ENCODE measurements at places on chromosomes 7 and 10.

- DNase-seq: no peak
These were observed 66.0 kb upstream of the HDAC9 start for GRCh38 chr7:18429547-18429946.

GRCh38 chr10:25978771-25979170, 44.7 kb downstream of the MYO3A start:
- DNase-seq: no peak

DNA sequence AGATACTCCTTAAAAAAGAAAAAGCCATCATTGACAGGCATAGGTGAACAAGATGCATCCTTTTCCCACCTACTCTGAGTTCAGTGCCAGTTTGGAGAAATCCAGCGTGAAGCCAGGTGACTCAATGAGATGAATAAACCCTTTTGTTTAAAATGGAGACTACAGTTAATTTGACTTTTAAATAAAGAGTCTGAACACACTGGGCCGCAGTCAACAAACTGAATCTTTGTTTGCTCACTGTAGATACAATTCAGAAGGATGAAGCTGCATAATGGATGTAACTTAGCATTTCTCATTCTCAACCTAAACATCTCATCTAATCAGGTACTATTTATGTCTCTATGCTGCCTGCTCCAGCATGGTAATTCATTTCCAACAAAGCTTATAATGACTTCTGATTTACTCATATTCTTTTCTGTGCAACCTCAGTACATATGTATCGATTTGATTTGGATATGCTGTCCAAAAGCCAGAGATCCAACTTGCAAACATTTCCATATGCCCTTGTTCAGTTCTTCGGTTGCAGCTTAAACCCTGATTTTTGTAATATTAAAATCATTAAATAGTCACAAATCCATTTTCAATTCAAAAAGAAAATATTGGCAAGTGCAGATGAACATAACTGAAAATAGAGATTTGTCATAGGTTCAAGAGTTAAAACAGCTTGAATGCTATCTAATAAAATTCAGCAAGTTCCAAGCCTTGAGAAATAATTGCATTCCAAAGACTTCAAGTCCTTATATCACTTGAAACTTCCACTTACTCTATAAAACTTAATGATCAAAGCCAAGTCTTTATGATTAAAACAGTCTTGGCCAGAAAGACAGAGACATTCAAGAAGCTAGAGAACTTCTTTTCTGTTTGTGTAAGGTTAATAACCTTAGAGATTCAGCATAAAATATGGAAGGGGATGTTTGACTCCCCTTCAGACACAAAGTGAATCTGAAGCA, 67.8 kb downstream of the CPVL start:
- no peak for DNase-seq

- DNase-seq: no peak
These were observed 508.5 kb upstream of the ZMIZ1 start for GRCh38 chr10:78560341-78560688.

DNA sequence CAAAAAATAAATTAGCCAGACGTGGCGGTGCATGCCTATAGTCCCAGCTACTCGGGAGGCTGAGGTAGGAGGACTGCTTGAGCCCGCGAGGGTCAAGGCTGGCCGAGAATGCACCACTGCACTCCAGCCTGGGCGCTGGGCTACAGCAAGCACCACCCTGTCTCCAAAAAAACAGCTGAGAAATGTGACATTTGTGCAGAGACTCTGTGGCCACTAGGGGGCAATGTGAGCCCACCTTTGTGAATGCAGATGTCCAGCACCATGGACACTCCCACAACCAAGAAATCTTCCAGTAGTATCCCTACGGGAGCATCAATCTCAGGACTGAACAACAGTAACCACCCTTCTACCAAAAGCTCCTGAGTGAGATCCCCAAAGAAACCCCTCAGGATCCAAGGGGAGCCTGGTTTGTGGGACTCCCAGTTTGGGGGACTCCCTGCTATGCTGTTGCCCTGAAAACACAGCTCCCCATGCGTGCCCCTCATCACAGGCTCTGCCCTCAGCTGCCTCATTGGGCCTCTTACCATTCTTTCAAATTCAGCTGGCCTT, 6.2 kb upstream of the AHCYL2 start:
- peak; percentile 75 for DNase-seq

Measured in activated naive CD4-positive, alpha-beta T cell treated with anti-CD3 and anti-CD28 coated beads, Interleukin-2, amount 50 U/mL, for 16 hours (primary cell).